ENCODE measurements at places on chromosomes 7 and 10.

GRCh38 chr10:56662765-56663447 lies 301.8 kb upstream of the ZWINT start:
- no peak for DNase-seq

DNA sequence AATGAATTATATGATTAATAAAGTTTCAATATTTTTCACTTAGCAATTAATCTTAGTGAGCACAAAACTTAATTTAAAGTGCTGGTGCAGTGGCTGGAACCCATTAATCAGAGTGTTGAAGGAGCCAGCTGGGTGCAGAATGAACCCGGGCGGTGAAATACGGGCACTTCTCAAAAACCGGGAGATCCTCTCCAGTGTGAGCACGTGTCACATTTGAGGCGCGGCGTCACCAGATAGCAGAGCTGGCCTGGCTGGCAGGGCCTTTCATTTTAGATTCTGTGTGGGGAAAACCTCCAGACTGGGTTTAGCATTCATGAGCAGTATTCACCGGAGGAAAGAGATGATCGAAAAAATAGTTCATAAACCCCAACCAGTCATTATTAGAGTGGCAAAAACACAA lies 34.5 kb upstream of the CTBP2 start:
- no peak for DNase-seq

DNA sequence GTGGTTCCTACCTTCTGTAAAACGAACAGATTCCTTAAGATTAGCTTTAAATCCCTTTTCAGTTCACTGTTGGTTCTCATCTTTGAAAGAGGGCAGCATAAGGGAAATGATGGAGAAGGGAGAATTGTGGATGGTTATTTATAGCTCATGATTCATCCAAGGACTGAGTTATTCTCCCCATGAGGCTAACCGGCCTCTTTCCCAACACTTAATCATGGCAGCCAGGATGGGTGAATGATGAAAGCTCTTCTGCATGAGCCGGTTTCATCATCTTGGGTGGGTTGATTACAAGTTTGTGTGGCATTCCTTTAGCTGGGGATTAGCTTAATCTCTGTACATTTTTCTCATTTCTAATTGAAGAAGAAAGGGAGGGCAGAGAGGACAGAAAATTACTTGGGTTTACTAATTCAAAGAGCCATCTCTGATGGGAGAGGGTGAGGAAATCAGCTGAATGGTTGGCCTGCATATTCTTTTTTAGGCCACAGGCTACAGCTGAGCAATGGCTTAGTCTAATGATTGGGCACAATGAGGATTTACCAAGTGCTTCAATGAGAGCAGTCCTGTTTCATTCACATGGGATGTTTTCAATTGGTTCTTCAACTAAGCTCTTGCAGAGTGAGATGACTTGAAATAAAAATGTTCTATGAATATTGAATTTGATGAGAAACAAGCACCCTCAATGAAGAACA lies 250.0 kb downstream of the BMPER start:
- no peak for DNase-seq

DNA sequence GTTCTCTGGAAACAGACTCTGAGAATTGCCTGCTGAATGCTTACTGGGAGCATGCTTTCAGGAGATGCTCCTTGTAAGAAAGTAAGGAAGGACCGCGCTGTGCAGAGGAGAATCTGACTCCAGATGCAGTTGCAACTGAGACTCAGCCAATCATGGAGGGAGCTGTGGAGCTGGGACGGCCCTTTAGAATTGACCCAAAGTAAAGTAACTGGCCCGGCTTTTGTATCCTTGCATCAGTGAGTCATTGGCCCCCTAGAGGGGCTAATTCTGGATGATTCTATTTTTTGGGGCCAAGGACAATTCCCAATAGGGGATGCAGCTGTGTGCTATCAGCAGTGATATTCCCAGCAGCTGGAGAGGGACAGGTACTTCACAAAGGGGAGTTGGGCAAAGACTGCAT lies 170.4 kb downstream of the PTEN start:
- DNase-seq: no peak

DNA sequence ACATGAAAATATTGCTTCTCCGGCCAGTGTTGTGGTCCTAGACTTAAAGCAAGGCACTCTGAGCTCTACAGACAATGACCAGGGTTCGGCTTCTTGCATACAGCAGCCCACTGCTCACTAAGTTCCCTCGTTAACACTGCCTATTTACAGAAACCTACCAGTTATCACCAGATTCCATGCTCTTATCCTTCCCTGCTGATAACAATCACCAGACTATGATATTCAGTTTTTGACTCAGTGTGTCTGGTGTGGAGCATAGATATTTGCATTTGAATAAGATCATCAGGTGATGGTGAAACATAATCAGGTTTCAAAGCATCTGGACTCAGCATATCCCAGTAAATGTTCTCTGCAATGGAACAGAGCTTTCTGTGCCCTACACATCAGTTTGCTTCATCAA lies 182.3 kb downstream of the SNX13 start:
- no peak for DNase-seq

GRCh38 chr10:126661841-126662515 lies 8.5 kb downstream of the C10orf90 start:
- DNase-seq: no peak

DNA sequence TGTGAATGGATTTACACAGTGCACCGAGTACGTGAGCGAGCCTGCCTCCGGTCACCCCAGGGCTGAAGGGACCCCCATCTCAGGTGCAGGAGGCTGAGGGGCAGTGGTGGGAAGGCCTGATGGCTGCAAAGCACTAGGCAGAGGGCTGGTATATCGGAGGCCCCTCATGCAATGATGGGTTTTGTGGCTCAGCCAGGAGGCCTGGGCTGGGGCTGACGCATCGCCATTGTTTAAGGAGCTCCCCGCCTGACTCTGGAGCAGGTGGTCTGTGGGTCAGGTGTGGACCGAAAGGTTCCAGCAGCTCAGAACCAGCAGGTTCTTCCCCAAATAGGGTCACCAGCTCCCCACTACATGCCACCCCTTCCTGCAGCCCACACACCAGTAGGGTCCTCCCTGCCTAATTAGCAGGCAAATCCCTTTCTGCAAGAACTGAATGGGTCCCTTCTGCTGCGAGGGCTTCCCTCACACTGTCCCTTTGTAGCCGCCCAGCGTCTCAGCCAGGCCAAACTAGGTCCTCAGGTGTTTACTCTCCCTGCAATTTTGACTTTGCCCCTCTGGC lies 33.0 kb downstream of the OAT start:
- no peak for DNase-seq

DNA sequence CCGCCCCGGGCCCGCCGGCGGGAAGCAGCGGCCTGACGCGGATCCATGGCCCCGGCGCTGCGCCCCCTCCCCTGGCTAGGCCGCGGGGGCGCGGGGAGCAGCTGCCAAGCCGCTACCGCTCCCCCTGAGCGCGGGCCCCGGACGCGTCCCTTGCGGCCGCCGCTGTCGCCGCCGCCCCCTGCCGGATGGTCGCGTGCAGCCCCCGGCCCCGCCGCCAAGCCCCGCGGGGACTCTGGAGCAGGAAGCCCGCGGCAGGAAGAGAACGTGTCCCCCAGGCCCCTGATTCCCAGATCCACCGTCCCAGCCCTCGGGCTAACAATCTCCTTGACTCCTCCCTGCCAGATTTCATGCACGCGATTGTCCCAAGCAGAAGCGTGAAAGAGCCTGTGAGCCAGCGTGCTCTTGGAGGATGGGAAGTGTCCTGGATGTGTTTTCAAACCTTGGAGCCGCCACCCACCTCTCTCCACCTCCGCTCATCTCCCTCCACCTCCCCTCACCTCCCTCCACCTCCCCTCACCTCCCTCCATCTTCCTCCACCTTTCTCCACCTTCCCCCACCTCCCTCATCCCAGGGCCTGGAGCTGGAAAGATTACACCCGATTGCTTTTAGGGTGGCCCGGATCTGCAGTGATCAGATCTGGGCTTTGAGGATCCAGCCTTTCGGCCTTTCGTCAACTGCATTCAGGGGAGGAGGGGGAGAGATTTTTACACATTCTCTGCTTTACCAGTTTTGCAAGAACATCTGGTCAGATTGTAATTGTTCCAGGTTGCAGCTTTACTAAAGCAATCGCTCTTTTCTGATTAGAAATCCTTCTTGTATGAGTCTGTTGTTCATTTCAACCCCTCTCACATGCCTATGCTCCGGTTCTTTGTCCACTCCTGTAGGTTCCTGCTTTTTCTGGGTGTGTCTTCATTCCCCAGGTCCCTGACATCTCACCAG lies 570 bp upstream of the PRTFDC1 start:
- peak; percentile 15 for DNase-seq

GRCh38 chr7:7664291-7664690 lies 23.7 kb downstream of the UMAD1 start:
- no peak for DNase-seq

DNA sequence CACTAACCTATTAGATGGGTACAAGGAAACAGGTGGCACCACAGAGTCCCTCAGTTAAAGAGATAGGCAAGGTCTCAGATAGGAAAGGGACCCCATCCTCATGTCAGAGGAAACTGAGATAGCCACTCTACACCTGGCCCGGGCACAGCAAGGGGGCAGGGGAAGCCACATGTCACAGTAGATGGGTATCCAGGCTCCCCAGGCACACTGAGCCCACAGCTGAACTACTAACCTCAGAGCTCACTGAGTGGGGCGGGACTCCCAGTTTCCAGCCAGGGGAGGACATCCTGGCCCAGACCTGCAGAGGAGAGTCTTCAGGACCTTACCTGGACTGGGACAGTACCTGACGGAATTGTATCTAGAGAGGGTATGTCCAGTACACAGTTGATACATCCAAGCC lies 3.7 kb upstream of the CDHR1 start:
- DNase-seq: no peak

DNA sequence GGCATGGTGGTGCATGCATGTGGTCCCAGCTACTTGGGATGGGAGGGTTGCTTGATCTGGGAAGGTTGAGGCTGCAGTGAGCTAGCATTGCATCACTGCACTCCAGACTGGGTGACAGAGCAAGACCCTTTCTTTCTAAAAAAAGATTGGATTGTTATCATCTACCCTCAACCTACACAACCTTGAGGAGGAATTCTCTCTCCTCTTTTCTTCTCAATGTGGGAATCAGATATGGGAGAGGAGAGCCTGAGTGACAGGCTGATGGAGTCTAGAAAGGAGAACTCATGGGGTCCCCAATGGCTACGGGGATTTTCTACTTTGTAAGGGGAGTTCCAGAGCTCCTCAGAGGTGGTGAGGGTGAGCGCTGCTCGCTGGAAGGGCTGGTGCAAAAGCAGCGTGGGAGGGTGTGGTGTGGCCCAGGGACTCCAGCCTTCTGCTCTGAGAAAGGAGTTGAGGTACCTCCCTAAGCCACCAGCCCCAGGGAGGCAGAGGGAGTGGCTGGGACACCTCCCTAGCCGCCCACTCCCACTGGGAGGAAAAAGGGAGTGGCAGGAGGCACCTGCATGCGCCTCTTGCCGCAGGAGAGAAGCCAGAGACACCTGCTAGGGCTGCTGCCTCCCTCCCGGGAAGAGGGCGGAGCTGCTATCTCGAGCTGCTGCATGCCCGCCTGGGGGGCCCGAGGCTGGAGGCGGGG lies 48.4 kb downstream of the GATA3 start:
- no peak for DNase-seq

DNA sequence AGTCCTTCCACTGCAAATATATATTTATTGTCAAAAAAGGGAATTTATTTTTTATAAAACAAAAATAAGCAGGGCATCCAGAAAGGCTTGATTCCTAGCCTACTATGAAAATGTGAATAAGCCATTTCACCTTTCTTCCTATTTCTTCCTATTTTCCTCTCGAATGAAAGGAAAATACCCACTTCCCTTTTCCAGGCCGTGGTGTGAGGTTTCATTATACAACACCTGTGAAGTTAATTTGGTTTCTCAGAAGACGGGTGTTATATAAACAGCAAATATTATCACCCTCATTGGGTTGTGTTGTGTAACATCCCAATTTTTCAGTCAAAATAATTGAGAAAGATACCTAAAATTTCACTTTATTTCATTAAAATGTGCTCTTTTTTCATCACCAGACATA lies 214.3 kb downstream of the DGKB start:
- no peak for DNase-seq

DNA sequence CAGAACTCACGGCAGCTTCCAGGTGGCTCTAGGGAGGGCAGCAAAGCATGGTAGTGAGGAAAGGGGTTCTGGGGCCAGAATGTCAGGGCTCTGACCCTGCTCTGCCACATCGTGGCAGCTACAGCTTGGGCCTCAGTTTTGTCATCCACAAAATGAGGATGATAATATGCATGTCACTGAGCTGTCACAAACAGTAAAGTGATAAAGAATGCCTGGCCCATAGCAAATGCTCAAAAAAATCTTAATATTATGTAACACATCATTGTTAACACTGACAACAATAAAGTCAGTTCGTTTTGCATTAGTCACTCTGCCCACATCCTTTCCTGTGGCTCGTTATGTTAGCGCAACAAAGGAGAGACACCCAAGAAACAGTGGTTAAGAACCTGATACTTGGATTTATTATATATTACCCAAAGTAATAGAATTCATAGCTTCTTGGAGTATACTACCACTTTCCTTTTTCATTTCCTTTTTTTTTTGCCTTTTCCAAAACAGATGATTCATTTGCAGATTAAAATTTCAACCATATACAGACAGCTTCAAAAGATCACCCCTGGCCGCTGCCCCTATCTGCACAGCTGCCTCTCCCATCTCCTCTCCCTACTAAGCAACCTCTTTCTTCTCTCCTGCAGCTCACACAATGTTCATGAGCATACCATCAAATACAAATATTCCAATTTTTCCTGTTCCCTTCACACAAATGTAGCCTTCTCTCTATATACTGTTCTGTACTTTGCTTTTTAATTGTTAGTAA lies 45.5 kb upstream of the DDC start:
- DNase-seq: no peak

GRCh38 chr7:14973712-14974428 lies 71.3 kb upstream of the DGKB start:
- no peak for DNase-seq

DNA sequence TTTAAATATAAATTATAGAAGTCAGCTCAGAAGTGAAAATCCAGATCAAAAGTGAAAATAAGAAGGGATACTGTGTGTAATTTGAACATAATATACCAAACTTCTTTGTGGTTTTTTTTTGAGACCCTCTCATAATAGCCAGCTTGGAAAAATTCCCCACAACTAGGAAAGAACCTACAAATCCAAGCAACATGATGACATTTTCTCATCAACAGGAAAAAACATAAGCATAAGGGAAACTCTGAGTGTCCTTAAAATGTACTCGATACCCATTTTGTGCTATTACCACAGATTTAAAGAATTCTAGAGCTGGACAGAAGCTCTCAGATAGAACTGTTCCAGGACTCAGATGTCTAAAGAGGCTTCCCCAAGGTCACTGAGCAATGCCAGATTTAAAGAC lies 214.8 kb upstream of the KLF14 start:
- DNase-seq: no peak

DNA sequence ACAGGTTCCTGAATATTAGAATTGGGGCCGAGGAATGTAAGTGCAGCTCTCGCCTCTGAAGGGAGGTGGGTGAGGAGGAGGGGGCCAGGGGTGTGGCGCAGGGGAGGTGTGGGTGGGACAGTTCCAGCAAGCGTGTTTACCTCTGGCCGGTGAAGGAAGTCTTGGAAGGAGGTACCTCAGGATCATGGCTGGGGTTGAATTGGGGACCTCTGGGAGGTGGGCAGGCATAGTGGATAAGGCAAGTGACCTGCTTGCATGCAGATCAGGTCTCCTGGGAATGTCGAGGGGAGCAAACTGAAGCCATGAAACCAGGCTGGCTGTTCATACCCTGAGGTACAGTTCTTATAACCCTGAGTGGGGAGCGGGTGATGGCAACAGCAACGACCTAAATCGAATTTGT lies 2.0 kb downstream of the ZNF775 start:
- DNase-seq: no peak
